ENCODE measurements at places on chromosomes 4 and X. TPM values are rescaled to one million over a fixed set of nuclear protein-coding genes. Genes with fewer than 3 reads are reported as not detected.

RAB33A gene
- 1.3 TPM for total RNA-seq

DNA sequence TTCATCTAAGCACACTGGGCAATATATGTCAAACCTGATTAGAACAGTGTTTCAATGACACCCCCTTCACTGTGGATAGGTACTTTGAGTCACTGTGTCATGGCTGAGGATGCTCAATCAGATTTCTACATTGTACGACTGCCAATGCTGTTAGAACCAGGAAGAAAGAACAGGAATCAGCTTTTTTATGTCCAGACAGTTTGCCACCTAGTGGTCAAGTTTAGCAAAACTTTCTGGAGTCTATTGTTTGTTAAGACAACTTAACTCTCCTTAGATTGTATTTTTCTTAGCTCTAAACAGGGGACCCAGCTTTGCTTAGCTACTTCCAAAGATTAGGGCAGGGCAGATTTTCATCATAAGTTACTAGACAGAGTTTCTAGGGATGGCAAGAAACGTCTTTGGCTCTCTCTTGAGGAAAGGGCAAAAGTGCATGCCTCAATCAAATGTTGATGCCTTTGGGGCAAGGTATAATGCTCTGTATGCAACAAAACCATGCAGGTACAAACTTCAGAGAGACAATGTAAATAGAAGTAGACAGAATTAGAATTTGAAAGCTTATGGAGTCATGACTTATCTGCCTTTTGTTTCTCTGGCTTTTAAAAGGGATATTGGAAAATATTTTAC, 40.5 kb upstream of the BMP3 start:
- DNase-seq, result peak; percentile 60

DNA sequence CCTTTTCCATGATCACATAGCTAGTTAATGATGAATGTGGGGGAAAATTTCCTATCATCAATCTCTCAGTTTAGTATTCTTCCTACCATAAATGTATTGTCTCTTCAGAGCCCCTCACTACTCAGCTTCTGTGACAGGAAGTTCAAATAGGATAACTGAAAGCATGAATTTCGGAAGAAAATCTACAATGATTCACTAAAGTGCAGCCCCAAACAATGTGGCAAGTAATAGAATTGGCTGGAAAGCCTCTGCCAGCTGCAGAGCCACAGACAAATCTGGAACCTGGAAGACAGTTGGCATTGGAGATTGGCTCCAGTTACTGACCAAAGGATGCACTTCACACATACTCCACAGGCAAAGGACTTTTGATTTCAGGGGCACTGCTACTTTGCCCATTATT, 35.2 kb downstream of the EGF start:
- DNase-seq, result no peak

DNA sequence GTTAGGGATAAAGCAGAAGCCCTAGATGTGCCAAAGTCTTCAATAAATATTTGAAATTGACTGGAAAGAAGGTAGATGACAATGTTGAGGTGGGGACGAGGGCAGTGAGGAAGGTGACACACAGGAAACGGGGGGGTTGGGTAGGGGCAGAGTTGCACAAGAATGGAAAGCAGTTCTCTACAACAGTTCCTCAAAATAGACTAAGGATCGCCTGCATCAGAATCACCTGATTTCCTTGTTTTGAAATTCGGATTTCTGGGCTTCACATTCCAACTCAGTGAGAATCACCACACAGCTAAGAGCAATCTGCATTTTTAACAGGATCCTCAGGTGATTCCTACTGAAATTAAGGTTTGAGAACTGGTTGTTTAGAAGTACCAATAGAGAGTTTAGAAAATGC, 70.6 kb downstream of the ARFIP1 start:
- DNase-seq, result peak; percentile 72

DNA sequence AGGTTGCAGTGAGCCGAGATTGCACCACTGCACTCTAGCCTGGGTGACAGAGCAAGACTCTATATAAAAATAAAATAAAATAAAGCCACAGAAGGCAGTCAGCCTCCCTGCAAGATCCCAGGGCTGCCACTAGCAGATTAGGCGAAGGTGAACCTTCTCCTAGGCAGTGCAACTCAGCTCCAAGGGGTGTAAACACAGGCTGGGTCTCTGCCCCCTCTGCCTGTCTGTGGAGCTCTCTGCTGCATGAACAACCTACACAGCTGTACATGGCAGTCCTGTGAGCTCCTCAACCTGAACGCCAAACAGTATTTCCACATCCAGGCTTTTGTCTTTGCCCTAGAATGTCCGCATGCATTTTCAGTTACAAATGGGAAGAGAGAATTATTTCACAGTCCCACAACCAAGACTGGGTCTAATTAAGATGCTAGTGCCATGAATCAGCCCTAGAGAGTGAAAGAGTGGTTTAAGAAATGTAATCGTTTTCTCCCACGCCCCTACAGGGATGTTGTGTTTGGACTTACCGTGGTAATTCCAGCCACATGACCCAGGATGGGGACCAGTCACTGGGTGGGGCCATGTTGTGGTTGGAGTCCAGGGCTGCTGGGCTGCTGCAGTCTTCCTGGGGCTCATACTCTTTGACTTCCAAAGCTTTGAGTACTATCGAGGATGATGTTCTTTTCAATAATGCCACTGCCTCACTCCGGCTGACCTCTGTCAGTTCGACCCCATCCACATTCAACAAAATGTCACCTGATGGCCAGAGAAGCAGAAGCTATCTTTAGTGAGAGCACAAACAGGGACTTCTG, 99.0 kb downstream of the FIP1L1 start:
- peak; percentile 97 for DNase-seq

Data from fibroblast of villous mesenchyme (primary cell).